ENCODE measurements at places on chromosomes 13 and 19. TPM values are rescaled to one million over a fixed set of nuclear protein-coding genes. Genes with fewer than 3 reads are reported as not detected.

DNA sequence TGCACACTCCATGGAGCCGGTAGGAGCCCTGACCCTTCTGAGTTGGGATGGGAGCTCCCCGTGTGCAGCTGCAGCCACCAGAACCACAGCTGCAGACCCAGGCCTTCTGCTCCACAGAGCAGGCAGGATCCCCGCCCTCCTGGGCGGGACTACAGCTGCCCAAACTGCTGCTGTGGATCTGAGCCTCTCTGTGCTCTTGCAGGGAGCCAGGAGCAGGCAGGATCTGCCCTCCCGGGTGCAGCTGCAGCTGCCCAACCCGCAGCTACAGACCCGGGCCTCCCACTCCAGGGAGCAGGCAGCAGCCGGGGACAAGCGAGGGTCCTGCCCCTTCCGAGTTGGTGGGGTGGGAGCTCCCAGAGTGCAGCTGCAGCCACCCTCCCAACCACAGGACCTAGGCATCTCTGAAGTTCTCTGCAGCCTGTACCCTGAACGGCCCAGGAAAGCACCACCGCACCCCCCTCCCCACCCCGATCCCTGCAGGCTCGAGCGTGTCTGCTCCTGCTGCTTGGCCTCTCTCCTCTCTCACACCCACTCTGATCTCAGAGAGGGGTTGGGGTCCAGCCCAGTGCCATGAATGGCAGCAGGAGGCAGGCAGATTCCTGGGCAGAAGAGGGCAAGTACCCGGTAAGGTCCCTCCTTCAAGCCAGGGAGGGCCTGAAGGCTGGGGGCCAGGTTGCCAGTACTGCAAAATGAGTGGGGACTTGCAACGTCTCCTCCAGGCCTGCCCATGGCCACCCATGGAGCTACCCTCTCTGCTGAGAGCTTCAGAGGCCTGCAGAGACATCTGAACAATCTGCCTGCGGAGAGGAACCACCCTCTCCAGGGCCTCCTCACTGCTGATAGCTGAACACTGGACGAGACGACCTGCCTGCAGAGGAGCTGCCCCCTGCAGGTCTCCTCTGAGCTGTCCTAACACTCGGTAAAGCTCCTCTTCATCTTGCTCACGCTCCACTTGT is 16.4 kb upstream of the EMP3 start:
- H3K4me1 ChIP-seq, result no peaks in the 10 kb centered on the region
- H3K36me3 ChIP-seq, result no peaks in the 10 kb centered on the region
- no peak overlapping the region for H3K4me3 ChIP-seq
- DNase-seq, result no peak
- peaks cover 67% of the 10 kb centered on the region for H3K27me3 ChIP-seq

DNA sequence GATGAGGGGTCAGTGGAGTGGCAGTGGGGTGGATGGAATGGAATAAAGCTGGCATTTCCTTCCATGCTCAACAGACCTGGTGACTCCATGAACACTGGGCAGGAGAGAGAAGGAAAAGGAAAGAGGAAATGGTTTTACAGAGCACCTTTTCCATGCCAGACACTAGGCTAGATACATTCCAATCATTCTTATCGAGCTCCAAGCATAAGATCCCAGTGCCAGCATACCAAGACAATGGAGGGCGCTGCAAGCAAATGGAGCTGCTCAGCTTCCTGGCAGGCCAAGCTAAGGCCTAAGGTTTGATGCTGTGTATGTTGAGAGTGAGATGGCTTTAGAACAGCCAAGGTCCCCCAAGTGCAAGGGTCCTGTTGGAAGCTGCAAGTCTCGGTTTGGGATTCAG is 113.2 kb downstream of the HSPH1 start:
- H3K27me3 ChIP-seq, result no peaks in the 10 kb centered on the region
- H3K27ac ChIP-seq, result no peak overlapping the region
- H3K4me1 ChIP-seq, result no peaks in the 10 kb centered on the region
- no peak for DNase-seq

DNA sequence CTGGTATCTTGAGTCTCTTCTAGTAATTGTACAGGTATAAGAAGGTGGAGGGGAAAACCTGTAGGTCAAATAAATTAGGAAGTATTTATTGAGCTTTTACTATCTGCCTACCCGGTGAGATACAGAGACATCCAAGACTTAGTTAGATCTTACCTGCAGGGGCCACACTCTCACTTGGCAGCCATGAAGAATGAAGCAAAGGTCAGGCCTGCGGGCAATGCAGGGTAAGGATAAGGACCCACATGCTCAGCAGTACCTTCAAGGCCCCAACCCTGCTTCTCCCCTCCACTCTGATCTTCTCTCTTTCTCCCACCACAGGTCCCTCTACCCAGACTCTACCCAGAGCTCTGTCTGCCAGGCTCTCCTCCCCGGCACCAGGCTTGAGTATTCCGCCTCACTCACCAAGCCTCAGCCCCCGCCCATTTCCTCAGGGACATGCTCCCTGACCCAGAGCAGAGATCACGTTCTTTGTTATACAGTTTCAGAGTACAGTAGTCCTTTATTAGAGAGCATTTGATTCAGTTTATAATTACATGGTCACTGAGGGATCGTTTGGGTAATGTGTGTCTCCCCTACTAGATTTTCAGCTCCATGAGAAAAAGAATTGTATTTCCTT is 18.9 kb upstream of the CLDN10 start:
- H3K36me3 ChIP-seq, result peaks cover 9% of the 10 kb centered on the region
- DNase-seq, result peak; percentile 20

DNA sequence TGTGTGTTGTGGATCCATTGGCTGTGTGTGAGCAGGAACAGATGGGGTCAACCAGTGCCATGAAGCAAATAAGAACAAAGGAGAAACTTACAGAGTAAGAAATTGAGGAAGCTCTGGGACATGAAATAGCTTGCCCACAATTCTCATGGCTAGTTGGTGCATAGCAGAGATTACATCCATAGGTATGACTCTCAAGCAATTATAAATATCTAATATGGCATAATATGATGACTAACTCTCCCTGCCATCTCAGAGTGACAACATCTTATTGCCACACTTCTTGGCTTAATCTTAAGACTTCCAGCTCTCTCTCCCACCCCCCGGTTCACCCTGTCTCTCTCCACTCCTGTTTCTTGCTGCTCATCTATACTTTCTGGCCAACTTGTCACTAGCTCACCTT is 53.3 kb downstream of the OXGR1 start:
- DNase-seq, result no peak
- no peak overlapping the region for H3K4me3 ChIP-seq
- peaks cover 22% of the 10 kb centered on the region for H3K27me3 ChIP-seq
- H3K27ac ChIP-seq, result no peak overlapping the region
- H3K4me1 ChIP-seq, result no peaks in the 10 kb centered on the region

- H3K27me3 ChIP-seq, result no peaks in the 10 kb centered on the region
- no peak for DNase-seq
- H3K4me1 ChIP-seq, result peaks cover 16% of the 10 kb centered on the region
Observed at GRCh38 chr19:7904074-7905020, 670 bp downstream of the MAP2K7 start.

- H3K27me3 ChIP-seq, result no peaks in the 10 kb centered on the region
- no peaks in the 10 kb centered on the region for H3K36me3 ChIP-seq
- no peak for DNase-seq
- H3K4me1 ChIP-seq, result no peaks in the 10 kb centered on the region
- H3K27ac ChIP-seq, result no peak overlapping the region
- H3K4me3 ChIP-seq, result no peak overlapping the region
Observed at GRCh38 chr13:91236182-91236581, 111.3 kb upstream of the MIR17HG start.

GRCh38 chr19:34336781-34337271 is 28.2 kb upstream of the GPI start:
- no peak overlapping the region for H3K4me3 ChIP-seq
- peaks cover 7% of the 10 kb centered on the region for H3K4me1 ChIP-seq
- H3K27ac ChIP-seq, result no peak overlapping the region
- DNase-seq, result peak; percentile 36
- no peaks in the 10 kb centered on the region for H3K27me3 ChIP-seq

GRCh38 chr19:23904406-23904805 is 10.3 kb upstream of the ZNF726 start:
- DNase-seq, result no peak
- no peak overlapping the region for H3K27ac ChIP-seq
- H3K27me3 ChIP-seq, result no peaks in the 10 kb centered on the region

GRCh38 chr13:30346153-30346788 is 38.9 kb upstream of the KATNAL1 start:
- DNase-seq, result peak; percentile 16
- no peak overlapping the region for H3K4me3 ChIP-seq
- no peaks in the 10 kb centered on the region for H3K36me3 ChIP-seq
- no peak overlapping the region for H3K27ac ChIP-seq
- no peaks in the 10 kb centered on the region for H3K27me3 ChIP-seq

DNA sequence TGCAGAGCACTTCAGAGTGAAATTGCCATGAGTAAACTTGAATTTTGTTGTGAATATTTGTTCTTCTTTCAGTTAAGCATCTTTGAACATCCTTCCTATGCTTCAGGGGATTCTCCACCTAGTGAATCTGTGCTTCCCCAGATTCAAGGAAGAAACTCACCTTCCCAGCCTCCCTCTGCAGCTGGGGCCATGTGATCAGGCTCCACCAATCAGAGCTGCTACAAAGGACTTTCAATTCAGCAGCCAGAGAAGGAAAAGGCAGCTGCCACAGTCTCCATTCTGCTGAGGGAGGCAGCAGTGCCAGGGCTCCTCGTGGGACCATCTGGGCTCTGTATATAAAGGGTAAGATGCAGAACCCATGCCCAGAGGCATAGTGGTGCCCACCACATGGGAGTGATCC is 89.7 kb upstream of the SIAH3 start:
- no peaks in the 10 kb centered on the region for H3K36me3 ChIP-seq
- no peak overlapping the region for H3K4me3 ChIP-seq
- no peak for DNase-seq
- H3K27me3 ChIP-seq, result peaks cover 14% of the 10 kb centered on the region

DNA sequence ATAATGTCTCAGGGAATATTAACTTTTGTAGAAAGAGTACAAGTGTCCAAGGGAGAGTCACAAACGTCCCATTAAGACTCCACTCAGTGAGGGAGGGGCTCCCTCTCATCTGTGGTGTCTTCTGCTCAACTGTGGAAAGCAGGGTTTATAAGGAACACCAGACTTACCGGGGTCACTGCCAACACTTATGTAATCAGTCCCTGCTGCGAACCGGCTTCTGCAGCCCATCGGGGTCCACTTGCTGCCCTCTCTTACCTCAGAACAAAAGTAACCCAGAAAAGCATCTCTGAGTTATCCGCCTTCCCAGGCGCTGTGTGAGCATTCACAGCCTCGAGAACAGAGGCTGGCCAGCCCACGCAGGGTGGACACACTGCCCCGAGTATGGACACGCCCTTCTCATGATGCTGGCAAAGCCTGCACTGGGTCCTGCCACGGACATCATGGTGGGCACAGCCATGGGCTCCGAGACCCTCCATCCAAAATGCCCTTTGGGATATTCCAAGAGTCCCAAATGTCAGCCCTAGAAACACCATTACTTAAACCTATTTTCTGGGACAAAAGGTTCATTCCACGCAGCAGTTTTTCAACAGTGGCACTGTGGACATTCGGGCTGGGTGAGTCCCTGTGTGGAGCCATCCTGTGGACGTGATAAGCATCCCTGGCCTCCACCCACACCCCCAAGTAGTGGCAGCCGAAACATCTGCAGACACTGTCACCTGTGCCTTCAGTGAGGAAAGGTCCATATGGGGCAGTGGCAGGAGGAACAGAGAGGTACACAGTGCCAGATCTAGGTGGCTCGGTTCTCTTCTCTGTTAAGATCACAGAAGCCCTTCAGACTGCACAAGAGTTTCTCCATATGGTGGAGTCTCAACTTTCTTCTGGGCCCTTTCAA is 63.9 kb downstream of the STK24 start:
- no peak overlapping the region for H3K4me3 ChIP-seq
- H3K27ac ChIP-seq, result no peak overlapping the region
- peaks cover 11% of the 10 kb centered on the region for H3K4me1 ChIP-seq
- H3K36me3 ChIP-seq, result peaks cover 5% of the 10 kb centered on the region
- DNase-seq, result no peak

- no peak for DNase-seq
- H3K27me3 ChIP-seq, result no peaks in the 10 kb centered on the region
- H3K4me1 ChIP-seq, result peaks cover 42% of the 10 kb centered on the region
- peaks cover 23% of the 10 kb centered on the region for H3K36me3 ChIP-seq
Observed at GRCh38 chr19:8456064-8456463, 11.3 kb downstream of the HNRNPM start.

DNA sequence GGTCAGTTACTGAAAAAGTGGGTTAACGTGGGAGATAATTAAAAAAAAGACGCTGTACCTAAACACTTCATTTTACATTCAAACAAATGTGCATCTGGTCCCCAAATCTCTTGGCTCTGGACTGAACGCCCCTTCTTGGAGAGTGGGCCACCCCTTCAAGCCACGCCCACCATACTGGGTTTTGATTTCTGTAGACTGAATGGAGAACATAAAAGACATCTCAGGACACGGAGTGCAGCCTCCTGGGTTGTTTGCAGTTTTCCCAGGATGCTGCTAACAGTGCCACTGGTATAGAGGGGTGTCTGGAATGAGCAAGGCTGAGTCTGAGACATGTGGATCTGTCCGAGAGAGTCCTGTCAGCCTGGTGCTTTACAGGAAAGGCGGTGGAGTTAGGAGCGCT is 10.6 kb downstream of the TFDP1 start:
- H3K36me3 ChIP-seq, result peaks cover 6% of the 10 kb centered on the region
- H3K4me1 ChIP-seq, result no peaks in the 10 kb centered on the region
- H3K27ac ChIP-seq, result no peak overlapping the region
- no peak overlapping the region for H3K4me3 ChIP-seq
- no peak for DNase-seq

DNA sequence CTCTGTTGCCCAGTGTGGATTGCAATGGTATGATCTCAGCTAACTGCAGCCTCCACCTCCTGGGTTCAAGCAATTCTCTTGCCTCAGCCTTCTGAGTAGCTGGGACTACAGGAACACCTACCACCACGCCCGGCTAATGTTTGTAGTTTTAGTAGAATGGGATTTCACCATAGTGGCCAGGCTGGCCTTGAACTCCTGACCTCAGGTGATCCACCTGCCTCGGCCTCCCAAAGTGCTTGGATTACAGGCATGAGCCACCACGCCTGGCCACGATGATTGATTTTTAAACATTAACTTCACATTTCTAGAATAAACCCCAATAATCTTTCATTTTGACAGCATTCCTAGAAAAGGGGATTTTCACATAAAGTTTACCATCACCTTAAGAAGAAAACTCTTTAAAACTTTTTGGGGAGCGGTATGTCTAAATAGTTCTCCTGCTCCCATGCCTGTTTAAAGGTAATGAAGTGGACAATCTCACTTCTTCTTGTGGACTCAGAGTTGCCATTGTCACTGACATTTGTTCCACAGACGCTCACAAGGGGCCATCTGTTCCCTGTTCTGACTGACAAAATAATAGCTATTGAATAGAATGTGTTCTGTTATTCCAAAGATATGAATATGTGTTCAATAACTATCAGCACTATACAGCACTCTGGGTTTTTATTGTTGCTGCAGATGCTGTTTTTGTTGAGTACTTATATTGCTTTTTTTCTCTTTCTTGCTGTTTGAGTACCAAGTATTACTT is 66.1 kb upstream of the C1QTNF9B start:
- peaks cover 5% of the 10 kb centered on the region for H3K36me3 ChIP-seq
- peaks cover 18% of the 10 kb centered on the region for H3K4me1 ChIP-seq
- H3K27me3 ChIP-seq, result no peaks in the 10 kb centered on the region
- H3K4me3 ChIP-seq, result no peak overlapping the region

ADAMTSL5 gene
- 9.5 TPM for total RNA-seq

ZNF528 gene
- not detected for total RNA-seq

PALM gene
- total RNA-seq, result 0.83 TPM
